HCT116 (cell line): ENCODE measurements at places on chromosomes 4 and X.

- DNase-seq = no peak
These were observed 1.3 kb upstream of the ZNF141 start for GRCh38 chr4:336099-336892.

GRCh38 chrX:11753668-11754067 lies 4.4 kb upstream of the MSL3 start:
- DNase-seq = no peak

DNA sequence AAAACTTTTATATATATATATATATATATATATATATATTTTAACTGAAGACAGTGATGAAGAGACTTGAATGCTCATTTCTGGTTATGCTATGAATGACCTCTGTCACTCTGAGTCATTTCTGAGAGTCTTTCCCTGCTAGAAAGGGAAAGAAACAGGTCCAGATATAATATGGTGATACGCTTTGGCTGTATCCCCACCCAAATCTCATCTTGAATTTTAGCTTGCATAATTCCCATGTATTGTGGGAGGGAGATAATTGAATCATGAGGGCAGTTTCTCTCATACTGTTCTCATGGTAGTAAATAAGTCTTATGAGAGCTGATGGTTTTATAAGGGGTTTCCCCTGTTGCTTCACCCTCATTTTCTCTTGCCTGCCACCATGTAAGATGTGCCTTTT lies 254.1 kb upstream of the IGFBP7 start:
- no peak for DNase-seq

DNA sequence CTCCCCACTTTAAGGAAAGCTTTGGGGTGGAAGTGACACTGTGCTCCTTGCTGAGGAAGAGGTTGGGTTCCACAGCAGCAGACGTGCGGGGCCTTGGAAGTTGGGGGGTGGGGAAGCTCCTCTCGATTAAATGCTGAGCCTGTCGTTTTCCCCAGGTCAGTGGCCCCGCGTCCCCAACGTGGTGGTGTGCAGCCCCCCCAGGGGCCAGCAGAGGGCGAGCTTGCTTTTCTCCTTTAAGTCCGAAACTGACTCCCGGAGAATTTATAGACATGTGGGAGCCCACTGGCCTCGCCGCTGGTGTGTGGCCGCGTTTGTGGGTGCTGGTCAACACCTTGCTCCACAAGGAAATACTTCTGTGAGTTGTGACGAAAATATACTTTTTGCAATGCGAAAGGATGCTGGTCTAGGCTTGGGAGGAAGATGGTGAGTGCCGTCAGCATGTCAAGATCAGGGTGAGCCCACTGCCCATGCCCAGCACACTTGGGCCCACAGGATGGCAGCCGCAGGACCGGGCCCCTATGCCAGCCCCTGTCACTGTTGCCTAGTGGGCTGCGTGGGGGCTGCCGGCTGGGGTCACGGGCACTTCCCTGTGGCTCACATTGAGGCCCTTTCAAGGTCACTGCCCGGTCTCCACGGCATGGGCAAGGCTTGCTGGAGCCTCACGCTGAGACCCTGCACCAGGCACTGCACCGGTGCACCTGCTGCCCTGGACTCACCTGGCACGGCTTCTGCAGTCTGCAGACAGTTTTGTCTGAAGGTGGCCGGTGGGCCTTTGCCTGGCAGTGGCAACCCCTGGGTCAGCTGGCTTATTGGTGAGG lies 9.4 kb downstream of the UVSSA start:
- DNase-seq = no peak

GRCh38 chrX:14015941-14016340 lies 13.8 kb downstream of the GEMIN8 start:
- DNase-seq = no peak

DNA sequence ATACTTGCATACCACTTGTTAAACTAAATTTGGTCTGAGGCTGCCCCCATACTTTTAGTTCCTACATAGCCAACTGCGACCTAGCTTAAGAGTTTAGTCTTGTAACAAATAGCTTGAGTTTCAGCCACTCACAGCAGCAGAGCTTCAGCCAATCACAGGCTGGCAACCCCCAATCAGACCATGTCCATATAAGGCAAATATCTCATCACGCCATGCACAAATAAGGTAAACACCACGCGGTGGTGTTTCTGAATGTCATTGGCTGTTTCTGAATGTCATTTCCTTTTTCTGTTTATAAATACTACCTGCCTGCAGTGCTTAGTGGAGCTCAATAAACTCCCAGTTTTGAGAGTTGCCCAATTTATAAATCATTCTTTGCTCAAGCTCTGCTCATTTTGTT lies 143.1 kb upstream of the MAD2L1 start:
- no peak for DNase-seq

DNA sequence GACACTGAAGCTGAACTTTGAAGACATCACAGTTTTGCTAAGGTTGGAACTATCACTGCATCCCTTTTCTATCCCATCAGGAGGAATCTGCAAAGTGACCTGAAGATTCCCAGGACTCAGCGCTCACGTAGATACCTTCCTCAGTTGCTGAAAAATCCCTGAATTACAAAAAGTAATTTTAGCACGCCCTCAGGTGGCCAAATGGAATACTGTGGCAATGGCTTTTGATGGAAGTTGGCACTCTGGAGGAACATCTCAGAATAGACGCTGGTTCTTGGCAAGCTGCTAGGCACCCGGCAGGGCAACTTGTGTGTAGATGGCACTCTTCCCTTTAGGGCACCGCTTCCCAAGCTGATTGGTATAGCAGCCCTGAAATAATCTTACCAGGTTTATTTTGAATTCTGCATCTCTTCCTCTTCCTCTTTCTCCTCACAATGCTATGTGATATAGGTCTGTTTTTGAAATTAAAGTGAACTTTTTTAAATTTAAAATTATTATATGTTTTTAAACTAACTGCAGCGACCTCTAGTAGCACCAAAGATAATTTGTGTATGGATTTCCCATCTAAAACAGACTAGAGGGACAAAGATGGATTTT lies 16.3 kb upstream of the ESX1 start:
- peak; percentile 50 for DNase-seq

DNA sequence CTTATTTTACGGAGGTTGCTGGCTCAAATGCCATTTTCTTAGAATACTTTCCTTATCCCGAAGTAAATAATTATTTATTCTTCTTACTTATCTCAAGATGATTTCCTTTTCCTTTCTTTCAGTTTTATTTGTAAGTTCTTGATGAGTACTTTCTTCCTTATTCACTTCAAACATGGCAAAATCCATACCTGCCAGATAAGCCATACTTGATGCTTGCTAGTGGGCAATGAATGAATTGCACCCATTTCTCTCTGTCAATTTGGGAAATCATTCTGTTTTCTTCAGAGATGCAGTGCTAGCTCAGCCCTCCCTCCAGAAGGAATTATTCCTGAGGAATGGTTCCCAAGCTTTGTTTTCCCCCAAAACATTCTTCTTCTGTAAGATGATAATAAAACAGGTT lies 598.3 kb downstream of the SPRY1 start:
- DNase-seq = peak; percentile 7

DNA sequence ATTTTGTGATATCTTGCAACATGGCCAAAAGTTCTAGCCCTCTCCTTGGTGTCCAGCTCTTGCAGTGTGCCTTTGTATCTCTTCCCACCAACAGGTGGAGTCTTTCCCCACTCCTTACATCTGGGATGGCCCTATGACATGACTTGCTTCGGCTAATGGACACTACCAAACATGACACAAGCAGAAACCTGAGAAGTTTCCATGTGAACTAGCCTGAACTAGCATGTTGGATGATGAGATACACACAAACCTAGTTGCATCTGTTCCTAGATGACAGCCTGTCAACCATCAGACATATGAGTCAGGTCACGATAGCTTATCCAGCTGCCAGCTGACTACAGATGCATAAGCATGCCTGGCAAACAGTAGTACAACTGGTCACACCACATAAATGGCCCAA lies 207.5 kb upstream of the FTHL17 start:
- no peak for DNase-seq

DNA sequence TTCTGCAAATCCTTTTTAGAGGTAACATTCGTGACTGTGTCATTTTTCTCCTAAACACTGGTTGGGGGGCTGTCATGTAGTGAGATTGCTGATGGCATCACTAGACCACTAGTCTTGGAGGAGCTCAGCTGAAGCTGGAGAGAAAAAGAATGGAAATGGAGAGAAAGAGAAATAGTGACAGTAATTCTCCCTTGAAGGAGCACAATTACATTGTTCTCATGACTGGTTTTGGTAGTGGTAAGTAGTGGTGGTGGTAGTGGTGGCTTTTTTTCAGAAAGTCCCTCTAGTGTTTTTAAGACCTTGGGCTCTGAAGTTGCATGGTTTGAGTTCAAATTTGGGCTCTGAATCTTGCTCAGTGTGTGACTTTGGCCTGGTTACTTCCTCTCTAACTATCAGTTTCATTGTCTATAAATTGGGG lies 99.8 kb downstream of the LARP7 start:
- no peak for DNase-seq

DNA sequence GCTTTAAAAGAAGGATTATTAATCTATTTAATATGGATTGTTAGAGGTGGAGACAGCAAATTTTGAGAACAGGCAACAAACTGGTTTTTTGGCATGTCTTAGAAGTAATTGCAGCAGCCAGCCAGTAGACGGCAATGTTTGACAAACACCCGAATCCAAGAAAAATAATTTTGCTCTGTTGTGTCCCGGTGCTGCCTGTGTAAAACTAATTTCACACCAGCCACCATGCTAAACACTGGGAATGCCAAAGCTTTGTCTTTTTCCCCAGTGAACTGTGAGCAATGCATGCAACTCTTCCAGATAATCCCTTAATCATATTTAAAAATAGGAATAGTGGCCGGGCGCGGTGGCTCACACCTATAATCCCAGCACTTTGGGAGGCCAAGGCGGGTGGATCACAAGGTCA lies 25.9 kb downstream of the SMIM31 start:
- DNase-seq = peak; percentile 41
